SIG-M5 (cell line): ENCODE measurements at places on chromosomes 4 and X.
A peak's percentile ranks its signal among the peaks of the same experiment; 100 is the strongest.

DNA sequence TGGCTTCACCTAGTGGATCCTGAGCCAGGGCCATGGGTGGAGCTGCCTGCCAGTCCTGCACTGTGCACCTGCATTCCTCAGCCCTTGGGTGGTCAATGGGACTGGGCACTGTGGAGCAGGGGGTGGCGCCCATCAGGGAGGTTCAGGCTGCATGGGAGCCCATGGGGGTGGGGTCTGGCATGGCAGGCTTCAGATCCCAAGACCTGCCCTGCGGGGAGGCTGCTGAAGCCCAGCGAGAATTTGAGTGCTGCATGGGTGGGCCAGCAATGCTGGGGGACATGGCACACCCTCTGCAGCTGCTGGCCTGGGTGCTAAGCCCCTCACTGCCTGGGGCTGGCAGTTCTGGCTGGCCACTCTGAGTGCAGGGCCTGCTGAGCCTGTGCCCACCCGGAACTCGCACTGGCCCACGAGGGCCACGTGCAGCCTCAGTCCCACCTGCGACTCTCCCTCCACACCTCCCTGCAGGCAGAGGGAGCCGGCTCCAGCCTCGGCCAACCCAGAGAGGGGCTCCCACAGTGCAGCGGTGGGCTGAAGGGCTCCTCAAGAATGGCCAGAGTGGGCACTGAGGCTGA is 270.0 kb downstream of the CENPC start:
- no peak for DNase-seq

DNA sequence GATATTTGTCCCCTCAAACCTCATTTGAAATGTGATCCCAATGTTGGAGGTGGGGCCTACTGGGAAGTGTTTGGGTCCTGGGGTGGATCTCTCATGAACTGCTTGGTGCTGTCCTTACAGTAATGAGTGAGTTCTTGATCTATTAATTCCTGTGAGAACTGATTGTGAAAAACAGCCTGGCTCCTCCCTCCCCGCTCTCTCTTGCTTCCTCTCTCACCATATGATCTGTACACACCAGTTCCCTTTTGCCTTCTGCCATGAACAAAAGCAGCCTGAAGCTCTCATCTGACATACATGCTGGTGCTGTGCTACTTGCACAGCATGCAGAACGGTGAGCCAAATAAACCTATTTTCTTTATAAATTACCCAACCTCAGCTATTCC is 11.2 kb upstream of the YIPF7 start:
- DNase-seq, result no peak

- DNase-seq, result no peak
These were observed 87.8 kb upstream of the ACSL1 start for GRCh38 chr4:184913356-184914143.

GRCh38 chr4:100367451-100367850 is 150.4 kb downstream of the EMCN start:
- DNase-seq, result no peak

GRCh38 chrX:79080141-79080540 is 64.3 kb upstream of the GPR174 start:
- no peak for DNase-seq

DNA sequence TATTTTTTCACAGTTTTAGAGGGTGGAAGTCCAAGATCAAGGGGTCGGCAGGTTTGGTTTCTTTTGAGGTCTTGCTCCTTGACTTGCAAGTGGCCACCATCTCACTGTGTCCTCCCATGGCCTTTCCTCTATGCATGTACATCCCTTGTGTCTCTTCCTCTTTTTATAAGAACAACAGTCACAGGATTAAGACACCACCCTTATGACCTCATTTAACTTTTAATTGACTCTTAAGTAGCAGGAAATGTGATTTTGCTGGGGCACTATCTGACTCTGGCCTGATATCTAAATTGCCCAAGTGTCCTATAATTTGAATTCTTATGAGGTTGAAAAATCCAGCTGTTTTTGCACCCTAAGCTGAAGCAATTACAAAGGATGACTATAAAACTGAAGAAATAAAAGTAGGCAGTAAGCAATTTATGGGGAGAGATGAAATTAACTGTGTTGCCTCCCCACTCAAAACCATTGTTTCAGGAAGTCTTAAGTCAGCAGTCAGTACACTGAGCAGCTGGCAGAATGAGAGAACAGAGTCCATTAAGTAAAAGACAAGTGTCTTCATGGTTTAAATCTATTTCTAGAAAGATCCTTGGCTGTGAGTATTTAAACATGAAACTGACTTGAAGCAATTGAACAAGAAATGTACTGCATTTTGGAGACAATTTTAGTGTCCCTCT is 601.3 kb downstream of the SPRY1 start:
- no peak for DNase-seq

GRCh38 chr4:99847362-99847976 is 30.8 kb downstream of the DAPP1 start:
- peak; percentile 8 for DNase-seq
